Stimulated activated CD4-positive, alpha-beta T cell treated with anti-CD3 and anti-CD28 coated beads, Interleukin-1b, Interleukin-23, amount 100 ng/mL, for 24 hours (primary cell): ENCODE measurements at places on chromosomes 7 and 10.

GRCh38 chr10:102941401-102941800 lies 23.3 kb downstream of the CNNM2 start:
- DNase-seq, result no peak

- DNase-seq, result no peak
Observed at GRCh38 chr10:1774796-1775195, 37.5 kb upstream of the ADARB2 start.

- DNase-seq, result no peak
Observed at GRCh38 chr10:80281784-80282765, 7.4 kb downstream of the MAT1A start.

GRCh38 chr10:32629910-32630309 lies 184.0 kb downstream of the CCDC7 start:
- DNase-seq, result no peak

DNA sequence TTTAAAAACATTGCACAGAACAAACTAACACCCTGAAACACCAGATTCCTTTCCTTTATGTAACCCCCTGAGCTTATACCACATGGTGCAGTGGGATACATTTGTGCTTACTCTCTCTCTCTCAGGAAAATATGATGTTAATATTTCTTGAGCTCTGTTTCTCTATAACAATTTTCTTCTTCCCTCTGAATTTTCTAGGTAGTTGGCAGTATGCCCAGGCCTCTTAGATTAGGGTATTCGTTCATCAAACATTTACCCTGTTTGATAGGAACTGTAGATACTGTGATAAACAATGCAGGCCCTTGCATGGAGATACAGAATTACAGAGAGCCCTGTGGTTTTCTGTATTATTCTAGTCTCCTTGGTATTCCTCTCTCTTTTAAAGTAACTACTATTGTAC lies 567.8 kb downstream of the IPMK start:
- no peak for DNase-seq

GRCh38 chr10:2326411-2326810 lies 589.1 kb upstream of the ADARB2 start:
- DNase-seq, result no peak

GRCh38 chr10:53079283-53079682 lies 306.7 kb upstream of the MBL2 start:
- DNase-seq, result no peak

- no peak for DNase-seq
Observed at GRCh38 chr7:98802781-98803110, 67.1 kb downstream of the TMEM130 start.

GRCh38 chr10:114515298-114515914 lies 111.1 kb upstream of the AFAP1L2 start:
- DNase-seq, result no peak
